SK-MEL-5 (cell line): ENCODE measurements at places on chromosomes 5 and 9. TPM values are rescaled to one million over a fixed set of nuclear protein-coding genes. Genes with fewer than 3 reads are reported as not detected.
A peak's percentile ranks its signal among the peaks of the same experiment; 100 is the strongest.

DNA sequence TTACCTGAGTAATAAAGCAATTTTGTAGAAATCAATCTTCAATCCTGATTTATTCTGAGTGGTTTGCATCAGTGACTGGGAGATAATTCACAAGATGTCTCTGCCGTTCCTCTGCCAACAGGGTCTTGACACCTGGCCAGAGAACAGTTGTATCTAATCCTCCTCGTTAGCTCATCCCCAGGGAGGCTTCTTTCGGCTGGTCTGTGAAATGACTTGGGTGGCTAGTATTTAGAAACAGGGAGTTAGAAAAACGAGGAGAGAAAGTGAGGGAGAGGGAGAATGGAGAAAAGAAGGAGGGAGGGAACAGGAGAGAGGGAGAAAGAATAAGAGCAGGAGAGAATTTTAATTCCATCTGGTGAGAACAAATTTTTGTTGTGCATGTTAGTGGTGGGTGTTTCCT lies 600.2 kb upstream of the TLE4 start:
- DNase-seq = no peak

DNA sequence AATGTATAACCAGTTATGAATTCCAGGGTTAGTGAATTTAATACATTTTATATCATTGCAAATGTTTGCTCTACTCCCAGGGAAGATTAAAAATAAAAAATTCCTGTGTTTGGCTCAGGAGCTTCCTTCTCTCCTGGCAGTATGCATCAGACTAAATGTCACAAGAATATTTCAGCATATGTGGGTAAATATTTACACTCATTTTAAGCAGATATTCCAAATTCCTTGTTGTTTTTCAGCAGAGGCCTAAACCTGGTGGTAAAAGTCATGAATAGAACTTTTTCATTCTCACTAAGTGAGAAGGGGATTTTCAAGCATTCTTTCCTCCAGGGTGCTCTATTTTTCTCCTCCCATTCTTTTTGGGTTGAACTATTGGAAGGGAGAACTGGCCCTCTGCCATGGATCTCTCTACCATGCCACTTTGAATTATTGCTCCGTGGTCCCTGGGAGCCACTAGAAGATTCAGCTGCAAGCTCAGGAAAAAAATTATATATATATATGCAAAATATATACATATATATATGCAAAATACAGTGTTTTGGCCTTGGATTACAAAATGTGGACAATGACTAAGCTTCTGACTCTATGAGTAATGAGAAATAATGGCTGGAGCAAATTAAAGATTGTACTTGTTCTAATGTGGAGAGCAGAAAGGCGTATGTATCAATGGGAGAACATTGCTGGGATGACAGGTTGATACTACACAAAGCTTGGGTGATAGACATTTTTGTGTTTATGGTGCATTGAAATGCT lies 180.6 kb upstream of the PAPPA start:
- DNase-seq = no peak

TRIP13 gene
- total RNA-seq = 43.7 and 47.0 TPM in 2 replicates

- no peak for DNase-seq
These were observed 404.1 kb downstream of the DMRT2 start for GRCh38 chr9:1454211-1454610.

DNA sequence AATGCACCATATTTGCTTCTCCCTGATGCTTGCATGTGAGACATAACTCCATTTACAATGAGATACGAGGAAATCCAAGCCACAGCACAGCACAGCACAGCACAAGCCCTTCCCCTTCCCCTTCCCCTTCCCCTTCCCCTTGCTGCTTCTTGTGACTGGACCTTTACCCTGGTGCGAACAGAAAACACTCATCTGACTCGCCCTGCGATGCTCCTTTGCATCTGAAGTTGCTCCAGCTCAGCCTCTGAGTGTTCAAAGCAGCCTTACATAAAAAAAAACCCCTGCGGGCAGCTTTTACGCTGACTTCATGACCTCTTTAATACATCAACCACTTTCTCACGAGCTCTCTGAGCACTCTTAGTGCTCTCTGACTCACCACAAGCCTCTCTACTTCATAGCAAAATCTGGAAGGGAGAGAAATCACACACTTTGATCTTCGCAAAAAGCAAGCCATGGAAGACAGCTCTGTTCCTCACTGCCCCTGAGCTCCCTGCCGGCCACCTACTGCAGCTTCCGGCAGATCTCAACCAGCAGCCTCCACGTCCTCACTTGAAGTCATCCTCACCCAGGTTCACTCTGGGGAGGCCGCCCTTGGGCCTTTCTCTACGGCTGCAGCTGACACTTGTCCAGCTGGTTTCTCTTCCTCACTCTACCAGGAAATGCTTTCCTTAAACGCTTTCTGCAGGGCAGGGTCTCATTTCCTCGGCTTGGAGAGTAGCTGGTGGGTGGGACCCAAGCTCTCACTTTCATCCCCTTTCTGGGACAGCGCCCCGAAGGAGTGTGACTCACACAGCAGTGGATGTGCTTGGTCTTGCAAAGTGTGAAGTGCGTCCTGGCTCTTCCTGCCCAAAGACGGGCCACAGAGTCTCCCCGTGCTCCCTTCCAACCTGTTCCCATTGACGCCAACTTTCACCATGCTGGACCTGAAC lies 5.3 kb downstream of the SLC34A1 start:
- peak; percentile 79 for DNase-seq

DNA sequence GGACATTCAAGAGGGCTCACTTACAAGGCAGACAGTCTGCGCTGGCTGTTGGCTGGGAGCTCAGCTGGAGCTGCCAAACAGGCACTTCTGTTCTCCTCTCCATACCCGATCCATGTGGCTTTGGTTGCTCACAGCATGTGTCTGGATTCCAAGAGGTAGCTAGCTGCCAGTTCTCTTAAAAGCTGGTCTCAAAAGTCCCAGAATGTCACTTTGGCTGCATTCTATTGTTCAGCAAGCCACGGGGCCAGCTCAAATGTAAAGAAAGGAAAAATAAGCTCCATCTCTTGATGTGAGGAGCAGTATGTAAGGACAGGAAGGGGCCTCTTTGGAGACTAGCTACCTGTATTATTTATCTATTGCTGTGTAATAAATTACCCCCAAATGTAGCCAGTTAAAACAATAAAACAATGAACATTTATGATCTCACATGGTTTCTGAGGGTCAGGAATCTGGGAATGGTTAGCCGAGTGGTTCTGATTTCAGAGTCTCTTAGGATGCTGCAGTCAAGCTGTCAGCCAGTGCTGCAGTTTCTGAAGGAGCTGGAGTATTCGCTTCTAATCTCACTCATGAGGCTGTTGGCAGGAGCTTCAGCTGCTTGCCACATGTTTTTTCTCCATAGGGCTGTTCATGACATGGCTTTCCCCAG lies 112.7 kb upstream of the CLINT1 start:
- DNase-seq = peak; percentile 35

DNA sequence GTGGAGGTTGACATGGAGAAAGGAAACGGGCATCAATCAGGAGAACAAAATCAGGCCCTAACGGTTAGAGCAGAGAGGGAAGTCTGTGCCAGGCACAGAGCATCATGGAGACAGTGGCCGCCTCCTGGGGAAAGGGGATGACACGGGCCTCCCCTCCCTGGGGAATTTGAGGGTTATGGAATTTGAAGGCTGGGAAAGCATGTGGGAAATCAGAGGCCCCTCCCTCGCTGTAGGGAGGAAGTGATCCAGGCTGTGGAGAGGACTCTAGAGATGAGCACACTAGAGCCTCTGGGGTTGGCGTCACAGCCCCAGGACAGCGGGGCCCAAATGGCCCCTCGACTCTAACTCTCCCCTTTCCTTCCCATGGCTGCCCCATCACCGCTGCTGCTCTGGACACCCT lies 36.7 kb downstream of the PROP1 start:
- no peak for DNase-seq

GRCh38 chr5:32514806-32515205 lies 70.3 kb upstream of the ZFR start:
- no peak for DNase-seq

GRCh38 chr5:89372176-89372575 lies 489.2 kb upstream of the MEF2C start:
- no peak for DNase-seq

SCGB3A2 gene
- not detected in 2 replicates for total RNA-seq

DNA sequence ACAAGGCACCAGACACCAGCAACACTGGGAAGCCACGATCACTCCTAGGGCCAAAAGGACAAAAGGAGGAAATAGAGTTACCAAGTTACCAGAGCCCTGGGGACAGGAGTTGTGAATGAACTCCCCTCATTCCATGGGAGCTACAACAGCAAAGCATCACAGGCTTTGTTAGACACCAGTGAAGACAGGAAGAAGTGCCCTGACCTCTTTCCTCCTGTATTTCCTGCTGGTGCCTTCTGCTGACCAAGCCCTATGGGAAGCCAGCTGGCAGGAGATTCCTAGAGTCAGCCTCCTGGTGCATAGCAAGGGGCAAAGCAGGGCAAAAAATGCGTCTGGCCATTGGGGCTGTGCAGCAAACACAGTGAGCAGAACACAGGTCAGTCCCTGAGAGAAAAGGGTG lies 374.7 kb downstream of the ZSWIM6 start:
- no peak for DNase-seq

DNA sequence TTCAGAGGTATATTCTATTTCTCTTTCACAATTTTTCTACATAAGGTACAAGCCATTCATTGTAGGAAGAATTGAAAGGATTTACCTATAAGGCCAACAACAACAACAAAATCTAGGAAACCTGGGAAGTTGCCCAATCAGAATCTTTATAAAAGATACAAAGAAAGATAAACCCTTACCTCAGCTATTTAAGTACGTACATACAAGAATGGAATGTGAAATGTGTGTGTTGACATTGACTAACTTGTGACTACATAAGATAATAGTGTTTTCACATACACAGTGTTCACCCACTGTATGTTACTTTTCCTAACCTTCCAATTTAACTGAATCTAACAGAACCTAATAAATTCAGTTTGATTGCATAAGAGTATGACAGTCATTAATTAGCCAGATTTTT lies 154.1 kb downstream of the ADAMTS6 start:
- no peak for DNase-seq

SPINK1 gene
- total RNA-seq = 12.1 and 13.5 TPM in 2 replicates

SEMA5A gene
- 38.1 and 39.0 TPM in 2 replicates for total RNA-seq

ZNF483 gene
- 4.2 and 5.3 TPM in 2 replicates for total RNA-seq

SPATA31E1 gene
- not detected in 2 replicates for total RNA-seq

DNA sequence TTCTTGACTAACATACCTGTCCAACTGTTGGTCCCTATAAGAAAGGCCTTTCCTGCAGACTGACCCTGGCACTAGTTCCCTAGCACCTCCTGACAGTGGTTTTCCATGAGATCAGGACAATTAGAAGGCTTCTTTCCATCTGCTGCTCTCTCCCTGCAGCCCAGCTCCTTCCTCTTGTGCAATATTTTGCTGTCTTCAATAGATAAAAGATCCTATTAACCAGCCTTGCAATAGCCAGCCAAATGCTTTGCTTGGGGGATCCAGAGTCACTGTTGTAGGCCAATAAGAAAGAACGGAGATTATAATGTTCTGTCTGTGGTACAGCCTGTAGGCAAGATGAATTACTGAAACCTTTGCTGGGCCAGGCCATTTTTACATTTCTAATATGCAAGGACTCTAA lies 18.4 kb upstream of the NME5 start:
- DNase-seq = peak; percentile 92

DNA sequence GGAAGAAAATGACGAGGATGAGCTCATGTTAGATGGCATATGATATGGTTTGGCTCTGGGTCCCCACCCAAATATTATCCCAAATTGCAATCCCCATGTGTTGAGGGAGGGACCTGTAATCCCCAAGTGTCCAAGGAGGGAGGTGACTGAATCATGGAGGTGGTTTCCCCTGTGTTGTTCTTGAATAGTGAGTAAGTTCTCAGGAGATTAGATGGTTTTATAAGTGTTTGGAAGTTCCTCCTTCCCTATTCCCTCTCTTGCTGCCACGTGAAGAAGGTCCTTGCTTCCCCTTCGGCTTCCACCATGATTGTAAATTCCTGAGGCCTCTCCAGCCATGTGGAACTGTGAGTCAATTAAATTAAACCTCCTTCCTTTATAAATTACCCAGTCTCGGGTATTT lies 10.1 kb downstream of the EDIL3 start:
- DNase-seq = no peak

- no peak for DNase-seq
These were observed 204.8 kb downstream of the CDH9 start for GRCh38 chr5:26833596-26833995.

PCDHB15 gene
- total RNA-seq = 1.1 and 1.6 TPM in 2 replicates

DNA sequence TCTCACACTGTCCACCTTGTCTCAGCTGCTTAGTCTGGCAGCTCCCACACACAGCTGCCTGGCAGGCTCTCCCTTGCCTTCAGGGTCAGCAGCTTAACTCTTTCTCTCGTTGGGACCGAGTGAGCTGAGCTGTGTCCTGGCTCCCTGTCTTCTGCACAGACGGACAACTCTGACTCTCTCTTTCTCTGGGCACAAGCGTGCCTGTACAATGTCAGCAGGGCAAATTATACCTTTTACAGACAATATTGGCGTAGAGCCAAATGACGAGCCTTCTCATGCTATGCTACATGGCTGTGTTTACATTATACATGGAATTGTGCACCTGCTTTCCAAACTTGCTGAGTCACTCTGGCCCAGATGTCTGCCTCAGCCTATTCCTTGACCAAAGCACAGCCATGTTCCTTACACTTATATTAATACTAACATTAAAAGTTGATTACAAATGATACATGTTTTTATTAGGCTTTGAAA lies 188.6 kb downstream of the CYLC2 start:
- DNase-seq = no peak

GRCh38 chr5:174511714-174512253 lies 212.6 kb upstream of the MSX2 start:
- DNase-seq = no peak

GRCh38 chr5:133744051-133744959 lies 132.0 kb upstream of the FSTL4 start:
- no peak for DNase-seq

LHX3 gene
- not detected in 2 replicates for total RNA-seq

DNA sequence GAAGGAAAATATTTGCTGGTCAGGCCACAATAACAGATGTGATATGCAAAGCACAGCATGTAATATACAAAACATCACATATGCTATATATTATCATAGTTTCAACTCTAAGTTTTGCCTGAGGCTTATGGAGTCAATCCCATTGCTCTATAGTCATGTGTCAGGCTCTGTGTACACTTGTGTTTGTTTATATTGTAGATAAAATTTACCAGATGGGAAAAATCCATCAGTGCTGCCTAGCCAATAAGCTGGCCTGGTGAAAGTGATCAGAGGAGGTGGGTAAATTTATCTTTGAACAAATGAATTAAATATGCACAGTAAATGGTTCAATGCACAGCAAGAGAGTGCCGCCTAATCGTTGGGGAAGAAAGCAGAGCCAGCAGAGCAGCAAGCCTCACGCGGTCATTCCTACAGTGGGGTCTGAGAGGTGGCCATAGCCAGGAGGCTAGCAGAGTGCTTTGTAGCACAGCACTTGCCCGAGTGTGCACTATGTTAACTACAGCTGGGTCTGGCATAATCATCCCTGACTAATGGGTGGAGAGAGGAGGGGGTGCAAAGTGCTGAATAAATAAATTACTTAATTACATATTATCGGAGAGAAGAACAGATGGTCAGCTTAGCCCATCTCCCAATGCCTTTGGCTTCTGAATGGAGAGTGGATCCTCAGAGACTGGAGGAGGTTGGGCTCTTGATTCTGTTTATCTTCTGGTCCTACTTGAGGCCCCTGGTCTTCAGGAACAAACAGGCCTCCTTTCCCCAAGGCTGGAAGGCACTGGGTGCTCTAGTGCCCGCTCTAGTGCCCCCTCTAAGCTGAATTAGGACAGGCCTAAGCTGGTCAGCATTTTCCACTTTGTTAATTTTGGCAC lies 153.5 kb downstream of the MAT2B start:
- no peak for DNase-seq

CMBL gene
- not detected in 2 replicates for total RNA-seq

GRCh38 chr5:14326035-14326903 lies 183.1 kb downstream of the TRIO start:
- DNase-seq = peak; percentile 51

- no peak for DNase-seq
These were observed 35.0 kb upstream of the SAP30L start for GRCh38 chr5:154410786-154411185.

TEX48 gene
- not detected in 2 replicates for total RNA-seq
